ENCODE measurements at places on chromosomes 12 and 14. TPM values are rescaled to one million over a fixed set of nuclear protein-coding genes. Genes with fewer than 3 reads are reported as not detected.

DNA sequence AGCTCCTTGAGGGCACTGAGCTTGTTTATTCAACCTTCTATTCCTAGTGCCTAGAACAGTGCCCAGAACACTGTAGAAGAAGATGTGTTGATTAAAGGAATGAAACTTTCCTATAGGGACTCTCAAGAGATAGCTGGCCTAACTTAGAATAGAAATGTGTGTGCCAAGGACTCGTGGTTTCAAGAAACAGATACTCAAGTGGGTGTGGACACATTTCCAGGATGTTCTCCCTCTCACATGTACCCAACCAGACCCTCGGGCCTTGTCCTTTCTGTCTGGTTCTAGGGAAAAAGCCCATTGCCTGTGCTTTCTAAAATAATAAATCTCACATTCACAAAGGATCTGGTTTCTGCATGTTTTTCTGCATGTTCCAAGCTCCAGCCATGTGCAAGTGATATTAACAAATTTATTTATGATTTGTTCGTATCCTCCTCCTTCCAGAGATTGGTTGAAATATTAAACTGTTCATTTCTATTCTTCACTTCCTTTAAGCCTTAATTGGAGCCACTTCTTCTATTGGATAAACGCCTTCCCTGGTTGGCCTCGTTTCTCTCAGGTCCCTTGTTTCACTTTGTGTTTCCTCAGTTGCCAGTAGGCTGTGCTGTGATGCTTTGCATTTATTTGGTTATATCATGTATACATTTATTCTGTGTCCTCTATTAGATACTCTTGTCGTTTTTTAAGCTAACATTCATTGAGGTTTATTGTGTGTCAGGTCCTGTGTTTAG, 89.8 kb downstream of the CRADD start:
- no peak for DNase-seq

DNA sequence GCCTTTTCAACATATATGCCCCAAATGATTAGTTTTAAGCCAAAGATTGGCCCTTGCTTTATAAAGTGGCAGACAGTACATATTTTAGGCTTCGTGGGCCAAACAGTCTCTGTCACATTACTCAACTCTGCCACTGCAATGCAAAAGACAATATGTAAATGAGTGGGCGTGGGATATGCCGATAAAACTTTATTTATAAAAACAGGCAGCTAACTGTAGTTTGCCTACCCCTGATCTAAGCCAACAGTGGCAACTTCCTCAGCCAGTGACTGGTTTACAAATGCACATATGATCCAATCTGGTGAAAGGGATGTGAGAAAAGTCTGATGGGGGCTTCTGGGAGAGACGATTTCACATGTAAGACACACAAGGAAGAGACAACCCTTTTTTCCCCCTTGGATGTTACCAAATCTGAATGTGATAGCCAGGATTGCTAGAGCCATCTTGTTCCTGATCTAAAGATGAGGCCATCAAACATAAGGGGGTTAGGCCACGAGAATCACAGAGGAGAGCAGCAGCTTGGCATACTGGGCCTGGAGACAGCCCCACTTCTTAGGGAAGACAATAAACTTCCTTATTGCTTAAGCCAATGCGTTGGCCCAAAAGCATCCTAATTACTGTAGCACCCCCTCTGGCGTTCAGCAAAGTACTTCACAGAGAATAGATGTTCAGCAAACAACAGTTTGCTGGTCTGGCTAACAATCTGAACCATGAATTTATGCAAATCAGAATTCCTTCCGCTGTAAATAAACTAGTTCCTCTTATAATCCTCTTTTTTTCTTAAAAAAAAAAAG, 75.2 kb upstream of the TMCC3 start:
- DNase-seq, result no peak

- no peak for DNase-seq
Observed at GRCh38 chr12:56590237-56590830, 39.8 kb downstream of the BAZ2A start.

RPGRIP1 gene
- total RNA-seq, result 0.23 TPM

GRCh38 chr12:68896881-68897540, 36.0 kb downstream of the CPM start:
- no peak for DNase-seq

DNA sequence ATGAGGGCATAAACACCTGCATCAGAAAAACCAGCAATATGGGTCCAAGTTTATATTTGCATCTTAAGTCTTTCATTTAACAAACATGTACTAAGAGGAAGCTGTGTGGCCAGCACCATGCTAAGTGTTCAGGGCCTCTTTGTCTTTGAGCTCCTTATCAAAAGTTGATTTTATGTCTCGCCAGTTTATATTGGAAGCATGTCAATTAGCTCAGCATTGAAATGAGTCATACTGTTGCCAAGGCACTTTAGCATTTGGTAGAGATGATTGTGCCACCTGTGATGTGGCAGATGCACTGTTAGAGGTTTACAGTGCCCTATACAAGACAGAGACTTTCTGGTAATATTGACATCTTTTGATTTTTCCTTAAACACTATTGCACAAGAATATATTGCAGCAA, 68.5 kb downstream of the BHLHE41 start:
- no peak for DNase-seq

- DNase-seq, result no peak
Observed at GRCh38 chr12:124440841-124441381, 126.5 kb downstream of the NCOR2 start.

DNA sequence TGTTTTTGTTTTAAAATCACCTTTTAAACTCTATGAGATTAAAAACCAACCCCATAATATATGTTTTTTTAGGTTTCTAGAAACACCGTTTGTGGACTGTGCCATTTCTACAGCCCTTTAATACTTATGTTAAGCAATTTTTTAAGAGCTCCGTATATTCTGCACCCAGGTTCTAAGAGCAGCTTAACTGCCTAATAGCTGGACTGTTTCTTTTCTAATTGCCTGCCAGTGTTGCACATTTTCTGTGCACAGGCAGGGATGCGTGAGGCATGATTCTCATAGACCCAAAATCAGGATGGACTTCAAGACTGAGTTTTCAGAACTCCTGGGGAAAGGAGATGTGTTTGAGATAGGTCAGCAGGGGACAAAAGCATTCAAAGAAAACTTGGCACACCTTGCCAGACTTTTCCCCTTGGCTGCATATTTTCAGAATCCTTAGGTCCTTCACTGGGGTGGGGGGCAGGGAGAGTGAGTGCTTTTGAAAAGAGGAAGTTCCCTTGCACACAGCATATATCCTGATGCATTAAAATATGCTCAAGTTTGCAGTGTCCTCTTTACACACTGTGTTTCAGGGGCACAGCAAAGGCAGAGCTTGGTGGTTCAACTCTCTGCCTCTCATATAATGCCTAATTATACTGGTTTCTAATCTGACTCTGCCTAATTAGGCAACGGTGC, 27.9 kb downstream of the TMEM30B start:
- DNase-seq, result no peak

DNA sequence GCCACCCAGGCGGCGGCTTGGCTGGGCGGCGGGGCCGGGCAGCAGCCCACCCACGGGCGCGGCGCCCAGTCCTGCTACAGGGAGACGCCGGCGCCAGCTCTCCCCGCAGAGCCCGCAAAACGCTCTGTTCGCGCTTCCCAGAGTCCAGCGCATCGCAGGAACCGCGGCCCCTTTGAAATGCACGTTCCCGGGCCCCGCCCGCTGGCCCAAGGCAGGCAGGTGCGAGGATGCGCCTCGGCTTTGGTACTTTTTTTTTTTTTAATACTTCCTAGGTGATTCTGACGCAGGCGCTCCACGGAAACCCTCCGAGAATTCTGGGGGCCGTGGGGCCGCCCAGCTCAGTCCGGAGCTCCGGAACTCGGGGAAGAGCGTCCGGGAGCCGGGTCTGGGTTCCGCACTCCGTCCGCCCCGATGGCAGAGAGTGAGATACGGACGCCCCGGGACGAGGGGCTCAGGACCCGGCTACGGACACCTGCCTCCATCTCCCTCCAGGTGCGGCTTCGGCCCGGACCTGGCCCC, 483 bp downstream of the POC1B start:
- DNase-seq, result peak; percentile 69

GRCh38 chr14:24399447-24399822, 632 bp downstream of the NYNRIN start:
- DNase-seq, result no peak

GRCh38 chr14:26104717-26105116, 493.1 kb downstream of the NOVA1 start:
- no peak for DNase-seq

DNA sequence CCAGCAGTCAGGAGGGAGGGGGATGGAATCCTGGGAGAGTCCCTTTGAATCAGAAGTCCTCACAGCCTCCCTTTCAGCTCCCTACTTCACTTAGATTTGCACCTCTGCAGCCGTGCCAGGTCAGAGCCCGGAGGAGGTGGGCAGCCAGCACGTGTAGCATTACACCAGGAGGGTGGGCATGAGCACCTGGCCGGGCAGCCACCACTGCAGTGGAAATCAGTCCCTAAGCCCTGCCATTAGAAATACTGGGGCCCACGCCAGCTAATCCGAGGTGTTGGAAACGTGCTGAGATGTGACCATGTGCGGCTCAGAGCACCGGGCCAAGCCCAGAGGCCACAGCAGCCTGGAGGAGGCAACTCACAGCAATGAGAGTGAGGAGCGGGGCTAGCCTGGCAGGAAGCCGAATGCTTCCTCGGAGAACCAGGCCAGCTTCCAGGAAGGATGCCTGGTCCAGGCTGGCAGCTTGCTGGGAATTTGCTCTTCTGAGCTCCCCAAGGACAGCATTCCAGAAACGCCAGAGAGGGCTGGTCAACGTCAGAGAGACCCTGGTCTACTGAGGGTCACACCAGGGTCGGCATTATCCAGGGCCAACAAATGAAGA, 9.4 kb upstream of the CACNA2D4 start:
- DNase-seq, result peak; percentile 44

- DNase-seq, result no peak
Observed at GRCh38 chr14:105532735-105533141, 6.4 kb downstream of the TMEM121 start.

GRCh38 chr12:2618291-2618995, 176.3 kb upstream of the FKBP4 start:
- no peak for DNase-seq

DNA sequence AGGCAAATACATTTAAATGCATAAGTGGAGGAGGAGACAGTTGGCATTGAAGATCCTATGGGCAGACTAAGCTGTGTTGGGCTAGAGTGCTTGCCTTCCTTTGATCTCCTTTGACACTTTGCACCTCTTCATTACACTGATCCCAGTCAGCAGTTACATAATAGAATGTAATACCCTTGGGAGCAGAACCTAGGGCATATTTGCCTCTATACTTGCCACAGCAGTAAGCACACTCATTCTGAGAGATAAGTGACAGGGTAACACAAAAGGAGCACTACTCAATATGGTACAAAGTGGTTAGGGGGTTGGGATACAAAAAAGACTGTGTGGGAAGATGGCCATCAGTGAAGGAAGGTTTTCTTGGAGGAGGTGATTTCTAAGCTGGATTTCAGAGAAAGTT, 9.0 kb downstream of the MARS1 start:
- DNase-seq, result no peak

- no peak for DNase-seq
Observed at GRCh38 chr14:77406086-77406485, 17.2 kb downstream of the NOXRED1 start.

All from left lobe of liver (tissue), 2 donors.